Mesothelial cell of epicardium (in vitro differentiated cells): ENCODE measurements at places on chromosomes 1 and 21. TPM values are rescaled to one million over a fixed set of nuclear protein-coding genes. Genes with fewer than 3 reads are reported as not detected.

CNR2 gene
- not detected in 3 replicates for total RNA-seq

- DNase-seq, result no peak
Observed at GRCh38 chr1:33725037-33725436, 138.8 kb upstream of the HMGB4 start.

GRCh38 chr1:212490276-212490675 lies 57.6 kb downstream of the NENF start:
- DNase-seq, result no peak

DNA sequence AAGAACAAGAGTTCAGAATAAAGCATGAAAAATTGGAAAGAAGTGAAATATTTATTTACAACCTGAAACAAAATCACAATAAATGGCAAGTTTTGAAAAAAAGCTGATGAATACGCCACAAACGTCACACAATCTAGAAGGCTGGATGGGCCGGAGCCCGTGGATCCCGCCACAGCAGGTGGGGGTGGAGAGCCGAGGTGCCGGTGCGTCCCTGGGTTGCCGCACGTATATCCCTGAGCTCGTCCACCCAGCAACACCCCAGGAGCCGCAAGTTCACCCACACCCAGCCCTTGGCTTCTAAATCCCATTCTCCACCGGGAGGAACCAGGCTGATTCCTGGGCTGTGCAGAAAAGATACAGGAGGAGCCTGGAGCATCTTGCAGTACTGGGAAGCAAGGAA lies 25.6 kb upstream of the TTLL10 start:
- no peak for DNase-seq

YIPF1 gene
- total RNA-seq, result 29.1 to 30.9 TPM (median 30.2 TPM) in 3 replicates

DNA sequence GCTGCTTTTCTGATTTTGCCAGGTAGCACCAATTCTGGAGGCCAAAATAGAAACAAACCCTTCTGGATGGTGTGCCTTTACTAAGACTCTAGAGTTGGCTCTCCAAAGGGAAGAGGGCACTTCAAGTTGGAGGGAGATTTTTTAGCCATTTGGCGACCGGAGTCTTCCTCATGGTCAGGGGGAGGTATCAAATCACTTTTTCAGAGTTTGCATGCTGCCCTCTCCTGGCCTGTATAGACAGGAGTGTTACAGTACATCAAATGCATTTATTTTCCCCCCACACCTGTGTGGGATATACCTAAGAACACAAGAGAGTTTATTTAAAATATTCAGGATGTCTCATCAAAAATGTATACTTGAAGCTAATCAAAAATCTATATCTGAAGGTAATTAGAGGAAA lies 3.2 kb downstream of the GREM2 start:
- no peak for DNase-seq
